ENCODE measurements at places on chromosomes 5 and 9.

DNA sequence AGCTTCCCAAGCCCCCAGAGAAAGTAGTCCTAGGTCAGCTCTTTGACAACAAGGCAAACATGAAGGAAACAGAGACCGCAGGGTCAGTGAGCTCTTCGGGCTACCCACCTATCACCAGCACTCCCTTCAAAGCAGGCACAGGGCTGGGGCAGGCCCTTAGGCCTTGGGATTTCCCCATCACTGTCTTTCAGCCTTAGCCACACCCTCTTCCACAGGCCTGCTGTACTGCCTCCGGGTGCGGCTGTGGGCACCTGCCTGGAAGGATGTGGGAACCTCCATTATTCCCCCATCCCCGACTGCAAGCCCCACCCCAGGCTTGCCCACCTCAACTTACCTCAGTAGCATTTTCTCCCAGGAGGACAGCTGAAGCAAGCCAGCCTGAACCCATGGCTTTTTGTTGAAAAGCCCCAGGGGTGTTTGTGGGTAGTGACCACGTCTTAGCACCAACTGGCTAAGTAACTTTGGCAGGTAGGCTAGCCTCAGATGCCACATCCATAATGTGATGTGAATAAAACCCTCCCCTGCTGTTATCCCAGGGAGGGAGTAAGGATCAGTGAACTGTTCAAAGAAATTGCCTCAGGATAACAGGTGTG lies 100.2 kb downstream of the PIK3R1 start:
- no peak for DNase-seq

DNA sequence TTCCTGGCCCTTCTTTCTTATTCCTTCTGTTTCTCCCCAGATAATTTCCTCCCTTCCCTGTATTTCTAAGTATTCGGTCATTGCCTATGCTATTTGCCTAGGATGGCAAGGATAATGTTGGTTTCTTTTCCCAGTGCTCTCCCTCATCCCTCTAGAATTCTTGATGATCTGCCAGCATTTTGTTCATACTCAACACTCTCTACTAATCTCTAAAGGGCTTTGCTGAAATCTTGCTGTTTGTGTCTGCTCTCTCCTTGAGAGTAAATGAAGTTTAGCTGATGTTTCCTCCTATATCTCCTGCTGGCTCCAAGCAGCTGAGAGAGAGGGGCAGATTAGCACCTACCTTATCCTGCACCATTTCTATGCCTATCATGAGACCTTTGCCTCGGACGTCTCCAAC lies 38.1 kb downstream of the AGXT2 start:
- no peak for DNase-seq

DNA sequence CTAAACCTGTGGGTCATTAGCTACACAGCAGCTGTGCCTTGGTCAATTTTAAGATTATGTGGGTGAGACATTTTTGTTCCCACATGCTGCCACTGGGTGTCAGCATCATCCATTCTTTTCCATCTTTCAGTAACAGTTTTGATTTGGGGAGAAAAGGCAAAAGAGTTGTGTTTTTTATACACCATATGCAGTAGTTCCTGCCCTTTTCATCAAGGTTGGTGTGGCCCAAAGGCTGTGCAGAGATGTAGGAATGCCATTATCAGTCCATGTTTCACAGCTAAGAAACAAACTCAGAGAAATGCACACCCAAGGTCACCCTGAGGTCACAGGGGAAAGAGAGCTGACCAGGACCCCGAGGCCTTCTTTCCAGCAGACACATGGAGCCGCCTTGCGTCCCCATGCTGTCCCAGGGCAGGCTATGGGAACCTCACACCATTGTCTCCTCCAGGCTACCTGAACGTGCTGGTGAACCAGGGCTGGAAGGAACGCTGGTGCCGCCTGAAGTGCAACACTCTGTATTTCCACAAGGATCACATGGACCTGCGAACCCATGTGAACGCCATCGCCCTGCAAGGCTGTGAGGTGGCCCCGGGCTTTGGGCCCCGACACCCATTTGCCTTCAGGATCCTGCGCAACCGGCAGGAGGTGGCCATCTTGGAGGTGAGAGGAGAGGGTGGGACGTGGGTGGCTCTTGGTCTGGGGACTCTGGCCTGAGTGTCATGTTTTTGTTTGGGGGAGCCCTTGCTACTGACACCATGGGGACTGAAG lies 27.8 kb upstream of the GRPEL2 start:
- peak; percentile 65 for DNase-seq

DNA sequence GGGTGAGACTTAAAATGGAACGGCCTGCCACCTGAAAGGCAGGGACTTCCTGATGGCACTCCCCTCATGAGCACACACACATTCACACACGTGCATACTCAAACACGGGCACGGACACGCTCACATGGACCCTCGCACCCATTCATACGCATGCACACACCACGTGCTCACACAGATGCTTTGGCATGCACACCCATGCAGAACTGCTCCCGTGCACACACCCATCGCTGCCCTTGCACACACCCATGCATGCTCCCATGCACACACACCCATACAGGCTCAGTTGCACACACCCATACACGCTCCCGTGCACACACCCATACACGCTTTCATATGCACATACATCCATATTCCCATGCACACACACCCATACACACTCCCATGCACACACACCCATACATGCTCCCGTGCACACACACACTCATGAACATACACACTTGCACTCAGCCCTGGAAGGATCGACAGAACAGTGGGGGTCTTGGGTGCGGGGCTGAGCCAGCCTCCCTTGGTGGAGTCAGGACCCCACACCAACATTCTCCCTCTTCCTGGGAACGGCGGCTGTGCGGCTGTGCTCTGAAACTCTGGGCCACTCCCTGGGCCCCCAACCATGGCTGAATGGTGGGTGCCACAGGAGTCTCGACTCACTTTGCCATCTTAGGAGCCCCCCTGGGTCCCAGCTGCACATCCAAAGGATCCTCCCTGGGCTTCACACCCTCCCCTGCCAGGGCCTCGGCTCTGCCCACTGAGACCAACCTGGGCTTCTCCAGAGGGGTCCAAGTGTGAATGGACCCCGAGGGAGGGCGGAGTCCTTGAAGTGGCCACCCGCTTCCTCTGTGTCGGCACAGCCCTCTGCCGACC lies 115.2 kb downstream of the RXRA start:
- no peak for DNase-seq

DNA sequence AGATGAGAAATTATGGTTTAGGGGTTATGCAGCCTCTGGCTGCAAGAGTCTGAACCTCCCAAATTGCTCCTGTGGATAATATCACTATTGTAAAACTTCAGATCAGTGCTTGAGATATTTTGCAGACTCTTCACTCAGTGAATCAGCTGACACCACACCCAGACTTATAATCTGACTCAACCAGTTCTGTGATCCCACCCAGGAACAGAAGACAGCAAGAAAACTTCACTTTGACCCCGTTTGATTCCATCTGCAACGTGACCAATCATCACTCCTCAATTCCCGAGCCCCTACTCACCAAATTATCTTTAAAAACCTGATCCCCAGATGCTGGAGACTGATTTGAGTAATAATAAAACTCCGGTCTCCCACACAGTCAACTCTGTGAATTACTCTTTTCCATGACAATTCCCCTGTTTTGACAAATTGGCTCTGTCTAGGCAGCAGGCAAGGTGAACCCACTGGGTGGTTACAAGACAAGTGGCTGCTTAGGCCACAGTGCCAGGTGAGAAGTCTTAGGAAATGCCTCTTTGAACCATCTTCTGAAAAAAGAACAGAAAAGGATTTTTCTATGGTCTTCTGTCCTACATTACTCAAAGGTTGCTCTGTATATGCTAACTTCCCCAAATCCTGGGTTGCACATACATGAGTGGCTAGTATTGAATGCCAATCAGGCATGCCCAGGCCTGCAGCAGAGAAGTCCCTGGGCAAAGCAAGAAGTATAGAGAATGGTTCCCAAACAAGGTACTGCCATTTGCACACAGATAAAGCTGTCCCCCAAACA lies 588.0 kb downstream of the PRELID2 start:
- peak; percentile 46 for DNase-seq

GRCh38 chr5:102819634-102820033 lies 64.5 kb downstream of the PAM start:
- DNase-seq = peak; percentile 43

DNA sequence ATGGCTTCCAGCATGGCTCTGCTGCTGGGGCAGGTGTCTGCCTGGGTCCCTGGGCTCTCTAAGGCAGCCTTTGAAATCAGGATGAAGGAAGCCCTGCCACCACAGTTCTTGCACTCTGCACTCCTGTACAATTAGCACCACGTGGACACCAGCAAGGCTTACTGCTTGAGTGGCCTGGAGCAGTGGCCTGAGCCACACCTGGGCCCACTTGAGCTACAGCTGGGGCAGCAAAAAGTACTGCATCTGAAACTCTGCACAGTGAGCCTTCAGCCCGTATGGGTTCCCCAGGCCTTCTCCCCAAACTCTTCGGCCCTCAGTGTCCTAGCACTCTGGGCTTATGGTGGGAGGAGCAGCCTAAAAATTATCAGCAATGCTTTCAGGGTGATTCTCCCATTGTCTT lies 8.0 kb upstream of the INIP start:
- DNase-seq = no peak

GRCh38 chr5:131773805-131774204 lies 23.0 kb downstream of the FNIP1 start:
- DNase-seq = peak; percentile 20

GRCh38 chr5:4295663-4296339 lies 700.2 kb downstream of the IRX1 start:
- DNase-seq = peak; percentile 3

- no peak for DNase-seq
Measured at GRCh38 chr9:28234133-28234893, 661.0 kb upstream of the C9orf72 start.

GRCh38 chr9:87494970-87495471 lies 2.6 kb upstream of the DAPK1 start:
- peak; percentile 93 for DNase-seq

- peak; percentile 74 for DNase-seq
Measured at GRCh38 chr5:174327317-174327864, 281.9 kb downstream of the NSG2 start.

DNA sequence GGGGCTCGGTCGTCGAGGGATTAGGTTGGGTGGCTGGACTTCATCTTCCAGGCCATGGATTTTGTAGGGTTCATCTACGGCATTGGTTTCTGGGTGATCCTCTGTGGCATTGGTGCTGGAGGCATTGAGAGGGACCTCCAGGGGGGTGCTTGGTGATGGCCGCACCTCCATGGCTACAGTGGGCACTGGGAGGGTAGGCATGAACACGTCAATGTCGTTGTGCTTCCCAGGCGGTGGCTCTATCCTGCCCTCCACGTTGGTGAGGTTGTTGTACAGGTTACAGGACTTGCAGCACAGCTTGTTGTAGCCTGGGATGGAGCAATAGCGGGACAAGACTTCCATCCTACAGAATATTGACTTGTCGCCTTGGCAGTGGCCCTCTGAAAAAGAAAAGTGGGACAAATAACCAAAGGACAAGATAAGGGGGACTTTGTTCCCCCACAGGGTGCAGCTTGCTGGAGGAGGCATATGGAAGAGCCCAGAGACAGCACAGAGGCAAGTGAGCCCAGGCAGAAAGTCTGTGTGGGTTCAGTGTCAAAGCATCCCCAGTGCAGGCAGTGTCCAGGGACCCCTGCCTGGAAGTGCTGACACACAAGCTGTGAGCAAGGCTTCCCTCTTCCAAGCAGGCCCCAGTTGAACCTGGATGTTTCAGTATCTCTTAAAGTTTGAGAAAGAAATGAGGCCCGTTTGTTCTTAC lies 53.9 kb downstream of the ZNF354C start:
- no peak for DNase-seq

- no peak for DNase-seq
Measured at GRCh38 chr5:76379316-76379715, 23.8 kb upstream of the IQGAP2 start.

- DNase-seq = peak; percentile 70
Measured at GRCh38 chr9:100011062-100011681, 87.6 kb downstream of the ERP44 start.

DNA sequence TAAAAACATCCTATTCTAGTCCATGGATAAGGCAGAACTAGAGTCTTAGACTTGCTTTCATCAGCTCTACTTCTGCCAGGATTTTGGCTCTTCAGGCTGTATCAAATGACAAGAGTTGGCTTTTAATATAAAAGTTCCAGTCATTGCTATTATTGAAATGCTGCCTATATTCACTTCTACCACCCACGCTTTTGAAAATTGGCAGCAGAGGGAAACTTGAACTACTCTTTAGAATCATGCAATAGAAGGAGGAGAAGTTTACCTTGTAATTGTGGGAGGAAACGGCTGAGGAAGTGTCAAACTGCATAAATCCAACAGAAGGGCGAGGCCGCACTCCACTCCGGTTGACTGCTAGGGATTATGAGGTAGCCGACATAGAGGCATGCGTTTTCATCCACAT lies 122.6 kb upstream of the BASP1 start:
- peak; percentile 70 for DNase-seq

GRCh38 chr9:27337833-27338526 lies 41.0 kb upstream of the EQTN start:
- no peak for DNase-seq

DNA sequence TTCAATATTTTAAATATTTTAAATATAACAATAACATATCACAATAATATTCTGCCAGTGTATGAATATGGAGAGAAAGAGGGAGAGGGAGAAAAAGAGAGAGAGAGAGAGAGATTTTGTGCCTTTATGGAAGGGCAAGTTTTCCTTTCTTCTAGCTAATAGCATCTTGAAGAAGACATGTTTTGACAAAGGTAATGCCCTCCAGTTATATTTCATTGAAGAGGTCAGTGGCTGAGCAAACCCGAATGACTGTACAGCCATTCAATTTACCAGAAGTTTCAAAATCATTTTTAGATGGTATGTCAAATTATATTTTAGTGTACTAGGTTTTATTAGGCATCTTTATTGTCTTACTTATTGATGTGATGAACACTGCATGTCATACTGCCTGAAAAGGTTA lies 139.3 kb downstream of the EMB start:
- DNase-seq = no peak

DNA sequence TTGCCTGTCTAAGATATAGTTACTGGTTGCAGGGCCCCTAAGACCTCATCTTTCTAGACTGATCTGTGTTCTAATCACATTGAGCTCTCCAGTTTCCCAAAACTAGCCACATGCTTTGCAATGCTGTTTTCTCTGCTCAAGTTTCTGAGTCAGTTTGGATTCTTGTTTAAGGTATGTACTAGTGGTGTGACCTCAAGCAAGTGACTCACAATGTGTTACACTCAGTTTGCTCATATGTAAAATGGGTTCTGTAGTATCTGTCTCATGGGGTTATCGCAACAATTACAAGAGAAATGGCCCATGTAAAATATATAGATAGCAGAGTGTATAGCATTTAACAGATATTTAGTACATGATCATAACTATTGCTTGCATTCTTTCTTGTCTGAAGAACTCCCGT lies 153.1 kb upstream of the ELL2 start:
- DNase-seq = no peak

DNA sequence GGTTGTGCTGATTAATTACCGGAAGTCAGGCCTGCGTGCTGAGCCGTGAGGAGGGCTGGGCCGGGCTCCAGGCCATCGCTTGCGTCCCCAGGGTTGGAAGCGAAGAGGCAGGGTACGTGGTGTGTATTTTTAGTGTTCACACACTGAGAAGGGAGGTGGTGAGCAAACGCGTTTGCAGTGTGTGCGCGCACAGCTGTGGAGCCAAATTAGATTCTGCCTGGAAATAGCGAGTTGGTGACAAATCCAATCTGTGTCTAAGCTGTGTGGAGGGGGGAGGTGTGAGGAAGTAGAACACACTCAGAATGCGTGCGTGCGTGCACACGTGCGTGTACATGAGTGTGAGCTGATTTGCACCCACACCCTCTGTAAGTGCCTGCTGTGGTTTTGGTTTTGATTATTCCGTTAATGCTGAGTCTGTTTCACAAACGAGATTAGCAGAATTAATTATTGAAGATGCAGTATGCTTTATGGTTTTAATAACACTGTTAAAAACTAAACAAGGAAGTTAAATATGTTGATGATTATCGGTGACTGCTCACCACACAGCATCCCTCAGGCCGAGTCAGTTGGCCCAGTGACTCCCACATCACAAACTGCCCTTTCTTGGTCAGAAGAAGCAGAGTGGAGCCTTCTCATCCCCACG lies 111.8 kb upstream of the FCN2 start:
- DNase-seq = no peak
